ENCODE measurements at places on chromosomes 6 and 20.

- DNase-seq, result no peak
These were observed 25.2 kb downstream of the RFPL4B start for GRCh38 chr6:112372226-112372806.

GRCh38 chr6:14921878-14922671 lies 323.8 kb upstream of the JARID2 start:
- DNase-seq, result peak; percentile 70

- DNase-seq, result no peak
These were observed 267.7 kb downstream of the RNF144B start for GRCh38 chr6:18654821-18655220.

DNA sequence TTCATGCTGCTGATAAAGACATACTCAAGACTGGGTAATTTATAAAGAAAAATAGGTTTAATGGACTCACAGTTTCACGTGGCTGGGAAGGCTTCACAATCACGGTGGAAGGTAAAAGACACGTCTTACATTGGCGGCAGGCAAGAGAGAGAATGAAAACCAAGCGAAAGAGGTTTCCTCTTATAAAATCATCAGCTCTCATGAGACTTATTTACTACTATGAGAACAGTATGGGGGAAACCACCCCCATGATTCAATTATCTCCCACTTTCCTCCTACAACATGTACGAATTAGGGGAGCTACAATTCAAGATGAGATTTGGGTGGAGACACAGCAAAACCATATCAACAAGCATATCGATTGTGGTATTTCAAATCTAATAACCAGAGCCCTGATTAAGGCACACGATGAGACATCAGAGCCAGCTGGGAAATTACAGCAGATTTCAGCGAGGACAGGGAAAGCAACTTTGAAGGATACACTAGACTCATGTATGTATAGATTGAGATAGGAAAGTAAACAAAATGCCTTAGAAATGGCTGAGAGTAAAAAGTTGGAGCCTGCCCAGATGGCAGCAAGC lies 129.8 kb upstream of the GJE1 start:
- DNase-seq, result no peak

DNA sequence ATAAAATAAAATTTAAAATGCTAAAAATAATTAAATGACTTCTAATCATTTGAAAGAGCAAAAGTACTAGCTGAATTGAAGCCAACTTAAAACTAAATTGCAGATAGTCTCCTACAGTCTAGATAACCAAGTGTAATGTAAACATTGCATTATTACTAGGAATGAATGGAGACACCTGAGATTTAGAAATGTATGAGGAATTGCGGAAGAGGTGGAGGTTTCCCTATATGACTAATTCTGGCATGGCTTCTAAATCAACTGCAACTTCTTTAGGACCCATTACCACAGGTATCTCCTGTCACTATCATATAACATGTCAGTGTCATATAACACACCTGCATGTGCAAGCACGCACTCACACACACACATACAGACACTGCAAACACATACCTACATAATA lies 13.2 kb upstream of the GPR6 start:
- DNase-seq, result no peak

- no peak for DNase-seq
These were observed 8.9 kb downstream of the NT5E start for GRCh38 chr6:85458782-85459181.

DNA sequence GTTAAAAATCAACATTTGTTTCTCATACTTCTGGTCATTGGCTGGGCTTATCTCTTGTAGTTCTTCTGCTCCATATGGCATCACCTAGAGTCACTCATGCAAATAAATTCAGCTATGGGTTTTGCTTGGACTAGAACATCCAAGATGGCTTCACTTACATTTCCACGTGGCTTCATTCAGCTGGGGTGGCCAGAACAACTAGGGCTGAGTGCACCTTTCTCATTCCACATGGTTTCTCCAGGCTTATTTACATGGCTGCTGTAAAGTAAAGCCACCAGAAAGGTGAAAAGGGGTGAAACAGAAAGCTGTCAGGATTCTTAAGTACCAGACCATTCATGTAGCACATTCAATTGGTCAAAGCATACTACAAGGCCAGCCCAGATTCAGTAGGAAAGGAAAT lies 151.1 kb upstream of the BMP2 start:
- no peak for DNase-seq

DNA sequence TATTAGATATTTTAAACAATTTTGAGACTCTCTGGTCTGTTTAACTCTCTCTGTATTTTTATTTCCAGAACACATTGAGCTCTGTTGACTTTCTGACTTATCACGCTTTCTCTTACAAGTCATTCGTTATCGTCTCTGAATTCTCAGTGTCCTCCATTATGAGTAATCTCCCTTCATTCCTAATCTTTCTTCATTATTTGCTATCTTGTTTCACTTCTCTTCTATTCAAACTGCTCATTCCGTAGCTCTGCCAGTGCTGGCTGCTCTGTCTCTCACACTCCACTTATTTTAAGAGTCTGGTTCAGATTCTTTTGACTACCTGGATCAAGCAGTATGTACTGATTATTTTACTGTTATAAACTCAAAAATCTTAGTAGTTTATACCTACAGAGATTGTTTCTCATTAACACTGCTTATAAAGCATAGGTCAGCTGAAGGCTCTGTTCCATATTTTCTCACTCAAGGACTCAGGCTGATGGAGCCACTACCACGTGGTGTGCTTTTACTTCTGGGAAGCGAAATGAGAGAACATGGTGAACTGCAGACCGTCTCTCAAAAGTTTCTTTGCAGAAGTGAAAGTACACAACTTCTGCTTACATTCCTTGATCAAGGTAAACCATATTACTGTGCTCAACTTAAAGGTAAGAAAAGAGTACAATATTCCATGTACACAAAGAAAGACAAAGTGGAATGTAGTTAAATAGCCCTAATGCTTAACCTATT lies 485.2 kb downstream of the GRIK2 start:
- DNase-seq, result no peak

GRCh38 chr20:43984587-43984986 lies 69.9 kb downstream of the TOX2 start:
- DNase-seq, result no peak

- DNase-seq, result no peak
These were observed 691.8 kb downstream of the QKI start for GRCh38 chr6:164106345-164106769.

DNA sequence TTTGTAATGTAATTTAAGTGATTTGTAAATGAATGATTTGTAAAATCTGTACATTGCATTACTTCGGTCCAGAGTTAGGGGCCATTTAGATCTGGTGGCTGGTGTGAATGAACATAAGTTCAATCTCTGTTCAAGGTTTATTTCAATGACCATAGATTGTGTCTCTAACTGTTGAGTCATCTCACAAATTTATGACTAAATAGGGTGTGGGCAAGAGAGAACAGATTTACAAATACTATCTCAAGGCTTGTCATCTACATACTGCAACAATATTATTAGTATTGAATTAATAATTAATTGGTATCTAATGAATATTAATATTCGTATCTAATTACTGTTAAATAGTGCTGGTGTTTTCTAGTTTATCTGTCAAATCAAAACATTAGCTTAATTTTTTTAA lies 115.3 kb upstream of the EDN1 start:
- no peak for DNase-seq

GRCh38 chr6:139686308-139686707 lies 311.9 kb upstream of the CITED2 start:
- DNase-seq, result no peak

- DNase-seq, result no peak
These were observed 27.8 kb downstream of the ACSS1 start for GRCh38 chr20:25030007-25030648.

DNA sequence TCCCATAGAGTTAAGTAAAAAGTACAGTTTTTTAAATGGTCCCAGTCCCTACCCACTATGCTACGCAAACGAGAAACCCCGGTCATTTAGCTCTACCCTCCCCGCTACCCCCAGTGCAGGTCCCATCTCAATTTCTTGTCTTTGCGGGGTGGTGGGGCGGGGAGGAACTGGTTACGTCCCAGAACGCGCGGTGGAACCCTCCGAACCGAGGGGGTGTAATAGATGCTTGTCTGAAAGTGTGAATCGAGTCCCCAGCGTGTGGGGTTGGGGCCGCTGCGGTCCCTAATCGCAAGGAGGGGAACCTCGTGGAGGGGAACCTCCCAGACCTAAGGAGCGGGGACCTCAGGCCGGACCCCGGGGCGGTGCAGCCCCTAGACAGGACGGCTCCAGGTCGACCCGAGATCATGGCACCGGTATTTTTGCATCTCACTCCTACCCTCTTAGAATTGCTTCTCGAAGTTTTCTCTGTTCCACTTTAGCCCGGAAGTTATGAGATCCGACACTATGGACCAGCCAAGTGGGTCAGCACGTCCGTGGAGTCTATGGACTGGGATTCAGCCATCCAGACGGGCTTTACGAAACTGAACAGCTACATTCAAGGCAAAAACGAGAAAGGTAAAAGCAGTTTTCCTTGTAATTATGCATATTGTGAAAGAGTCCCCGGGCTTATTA lies 779 bp downstream of the HEBP2 start:
- DNase-seq, result no peak

GRCh38 chr6:39215640-39216158 lies 13.6 kb downstream of the KCNK5 start:
- no peak for DNase-seq

DNA sequence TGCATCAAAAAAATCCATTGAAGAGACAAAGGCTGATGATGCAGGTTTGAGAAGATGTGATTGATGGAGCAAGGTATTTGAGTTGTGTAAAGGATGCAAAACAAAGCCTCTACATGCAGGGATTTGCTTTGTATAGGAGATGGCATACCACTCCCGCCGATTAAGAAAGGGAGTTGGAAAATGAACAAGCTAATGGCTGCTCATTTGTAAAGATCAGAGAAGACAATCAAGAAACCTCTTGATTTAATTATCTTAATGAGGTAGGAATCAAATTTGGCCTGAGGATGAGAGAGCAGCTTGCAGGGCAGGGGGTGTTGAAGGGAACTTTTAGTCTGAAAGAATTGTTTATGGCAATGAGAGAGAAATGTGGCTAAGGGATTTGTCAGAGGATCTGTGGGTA lies 448.2 kb upstream of the ADGRB3 start:
- DNase-seq, result no peak

DNA sequence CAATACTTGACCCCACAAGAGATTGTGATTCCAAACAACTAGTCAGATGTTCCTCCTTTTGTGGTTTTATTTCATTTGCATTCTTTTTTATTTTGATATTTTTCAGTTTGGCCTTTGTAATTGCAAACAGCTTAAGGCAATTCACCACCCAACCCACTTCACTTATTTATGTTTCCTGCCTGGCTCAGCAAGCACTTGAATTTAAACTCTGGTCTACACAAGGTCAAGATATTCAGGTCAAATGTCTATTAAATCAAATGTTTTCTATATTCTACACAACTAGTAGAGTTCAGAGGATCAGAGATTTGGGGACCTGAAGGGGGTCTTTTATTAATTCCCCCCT lies 100.1 kb downstream of the SGK1 start:
- no peak for DNase-seq

DNA sequence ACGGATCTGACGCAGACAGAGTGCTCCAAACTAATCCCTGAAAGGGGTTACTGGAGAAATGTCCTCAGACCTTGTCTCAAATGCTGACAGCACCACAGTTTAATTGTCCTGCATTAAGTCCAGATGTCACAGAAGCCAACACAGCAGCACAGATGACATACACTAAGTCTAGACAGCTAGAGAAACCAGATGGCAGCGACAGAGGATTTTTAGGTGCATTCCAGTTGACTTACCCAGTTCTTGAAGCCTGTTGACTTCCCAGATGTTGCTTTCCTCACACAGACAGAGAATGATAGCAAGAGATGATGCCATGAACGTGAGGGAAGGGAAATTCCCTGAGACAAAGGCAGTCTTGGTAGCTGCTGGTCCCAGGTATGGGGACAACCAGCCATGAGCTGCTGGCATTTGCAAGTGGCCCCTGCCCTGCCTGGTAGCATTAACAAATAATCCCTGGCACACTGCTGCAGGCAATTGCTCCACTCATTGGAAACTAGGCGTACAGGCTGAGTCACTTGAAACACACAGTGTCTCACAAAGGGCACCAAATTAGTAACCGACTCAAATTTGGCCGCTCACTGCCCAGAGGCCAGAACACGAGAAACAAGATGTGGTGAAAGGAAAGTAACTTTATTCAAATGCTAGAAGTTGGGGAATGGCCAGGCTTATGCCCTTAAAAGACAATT lies 52.2 kb downstream of the ADGB start:
- no peak for DNase-seq

GRCh38 chr6:148388521-148388920 lies 45.9 kb downstream of the SASH1 start:
- no peak for DNase-seq

DNA sequence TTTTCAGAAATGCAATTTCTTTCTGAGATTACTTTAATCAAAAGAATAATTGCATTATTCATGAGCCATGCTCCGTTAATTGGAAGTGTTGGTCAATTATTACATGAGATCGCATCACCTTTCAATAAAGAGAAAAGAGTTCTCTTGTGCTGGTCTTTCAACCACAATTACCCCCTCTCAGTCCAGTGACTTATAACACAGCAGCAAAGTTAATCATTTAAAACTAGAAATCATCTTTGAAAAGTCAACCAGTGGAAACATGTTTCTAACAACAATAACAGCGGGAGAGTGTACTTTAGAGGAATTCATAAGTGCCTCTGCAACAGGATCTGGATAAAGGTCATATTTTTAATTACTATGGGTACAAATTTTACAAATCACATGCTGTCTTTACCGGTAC lies 384.4 kb upstream of the AGPAT4 start:
- no peak for DNase-seq

DNA sequence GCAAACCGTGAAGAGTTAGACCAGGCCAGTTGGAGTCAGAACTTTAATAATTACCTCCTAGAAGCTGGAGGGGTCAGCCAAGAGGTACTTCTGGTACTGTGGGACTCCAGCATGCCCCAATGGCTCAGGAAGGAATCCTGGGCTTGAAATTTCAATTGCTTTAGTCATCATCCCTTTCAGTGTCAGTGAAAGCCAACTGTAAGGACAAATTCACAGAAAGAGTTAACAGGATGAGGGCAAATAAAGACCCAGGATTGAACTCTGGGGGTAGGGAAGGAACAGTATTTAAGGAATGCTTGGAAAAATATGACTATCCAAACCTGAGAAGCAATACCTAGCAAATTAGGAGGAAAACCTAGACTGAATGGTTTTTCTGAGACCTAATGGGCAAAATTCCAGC lies 735.1 kb upstream of the MARCKS start:
- DNase-seq, result no peak

- no peak for DNase-seq
These were observed 77.6 kb upstream of the FUCA2 start for GRCh38 chr6:143589162-143589561.

Measured in CD4-positive, alpha-beta T cell treated with Interleukin-15 for 1 hour (primary cell).